ENCODE measurements at places on chromosomes 6 and 20.

DNA sequence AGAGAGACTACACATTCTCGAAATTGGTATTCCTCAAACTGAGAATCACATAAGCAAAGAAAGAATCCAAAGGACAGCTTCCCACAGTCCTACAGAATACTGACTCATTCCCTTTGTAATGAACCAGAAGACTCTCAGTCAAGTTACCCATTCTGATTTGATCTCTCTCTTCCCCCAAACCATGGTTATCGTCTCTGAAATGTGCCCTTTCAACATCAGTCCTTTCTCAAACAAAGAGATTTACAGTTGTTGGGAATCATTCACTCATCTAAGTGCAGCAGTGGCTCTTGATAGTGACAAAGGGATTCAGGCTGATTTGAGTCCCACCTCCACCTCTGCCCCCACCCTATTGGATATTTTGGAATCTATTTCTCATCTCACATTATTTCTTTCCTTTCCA, 15.0 kb upstream of the RSPO3 start:
- DNase-seq = no peak

DNA sequence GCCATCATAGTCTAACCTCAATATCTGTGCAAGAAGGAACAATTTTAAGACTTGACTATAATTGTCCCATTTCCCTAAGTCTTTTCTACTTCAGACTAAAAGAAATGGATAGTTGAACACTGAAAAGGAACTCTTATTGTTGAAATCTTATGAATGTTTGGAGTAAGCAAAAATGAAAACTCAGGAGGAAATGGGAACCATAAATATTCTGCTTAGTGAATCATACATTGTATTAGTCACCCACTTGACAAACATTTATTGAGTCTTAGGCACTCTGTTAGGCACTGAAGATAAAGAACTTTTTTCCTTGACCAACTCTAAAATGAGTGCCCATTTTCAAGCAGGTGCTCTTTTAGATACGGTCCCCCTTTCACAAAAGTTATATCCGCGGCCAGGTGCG, 8.7 kb downstream of the CCDC170 start:
- DNase-seq = no peak

DNA sequence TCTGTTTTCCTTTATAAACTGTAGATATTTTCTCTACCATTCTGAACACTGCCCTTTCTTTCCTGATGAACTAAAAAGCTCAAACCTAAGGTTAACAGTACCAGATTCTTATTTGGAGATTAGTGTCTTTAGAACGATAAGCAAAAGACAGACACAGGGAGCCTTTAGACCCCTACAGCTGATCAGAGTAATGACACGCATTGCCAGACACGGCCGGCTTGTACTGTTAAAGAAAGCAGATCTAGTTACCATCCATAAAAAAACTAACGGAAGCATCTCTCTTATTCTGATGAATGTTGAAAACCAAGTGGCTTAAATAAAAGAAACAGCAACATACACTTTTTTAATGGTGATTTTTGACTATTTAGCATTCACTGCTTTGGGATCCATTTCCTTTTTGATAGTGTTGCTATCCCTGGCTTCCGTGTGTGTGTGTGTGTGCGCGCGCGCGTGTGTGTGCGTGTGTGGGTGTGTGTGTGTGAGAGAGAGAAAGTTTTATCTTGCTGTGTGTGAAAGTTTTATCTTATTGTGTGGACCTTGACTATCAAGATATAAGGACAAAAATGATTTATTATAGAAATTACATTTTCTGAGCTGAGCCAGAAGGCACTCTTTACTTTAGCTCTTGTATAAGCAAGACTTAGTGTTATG, 95.6 kb upstream of the SLC35B3 start:
- no peak for DNase-seq

GRCh38 chr6:166019214-166019613, 148.4 kb downstream of the TBXT start:
- DNase-seq = no peak

DNA sequence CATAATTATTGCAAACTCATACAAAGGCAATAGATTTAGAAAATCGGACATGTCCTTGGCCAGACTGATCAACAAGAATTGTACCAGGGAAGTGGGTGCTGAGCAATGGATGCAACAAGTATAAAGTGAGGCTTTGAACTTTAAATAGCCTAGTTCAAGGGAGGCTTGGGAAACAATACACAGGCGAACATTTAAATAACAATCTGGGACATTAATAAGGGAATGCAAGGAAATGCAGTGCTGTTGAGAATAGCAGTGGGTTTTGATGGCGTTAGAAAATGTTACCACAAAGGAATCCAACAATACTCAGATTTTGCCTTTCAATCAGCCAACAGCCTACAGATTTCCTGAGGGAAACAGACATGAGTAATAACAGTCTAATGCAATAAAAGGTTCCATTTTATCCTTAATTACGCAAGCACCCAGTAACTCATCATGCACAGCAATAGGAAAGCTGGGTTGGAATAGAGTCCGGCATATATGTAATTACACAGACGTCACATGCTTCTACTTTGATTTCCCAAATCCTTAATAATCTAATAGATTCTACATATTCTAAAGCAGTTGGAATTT, 134.6 kb downstream of the PHACTR1 start:
- DNase-seq = no peak

DNA sequence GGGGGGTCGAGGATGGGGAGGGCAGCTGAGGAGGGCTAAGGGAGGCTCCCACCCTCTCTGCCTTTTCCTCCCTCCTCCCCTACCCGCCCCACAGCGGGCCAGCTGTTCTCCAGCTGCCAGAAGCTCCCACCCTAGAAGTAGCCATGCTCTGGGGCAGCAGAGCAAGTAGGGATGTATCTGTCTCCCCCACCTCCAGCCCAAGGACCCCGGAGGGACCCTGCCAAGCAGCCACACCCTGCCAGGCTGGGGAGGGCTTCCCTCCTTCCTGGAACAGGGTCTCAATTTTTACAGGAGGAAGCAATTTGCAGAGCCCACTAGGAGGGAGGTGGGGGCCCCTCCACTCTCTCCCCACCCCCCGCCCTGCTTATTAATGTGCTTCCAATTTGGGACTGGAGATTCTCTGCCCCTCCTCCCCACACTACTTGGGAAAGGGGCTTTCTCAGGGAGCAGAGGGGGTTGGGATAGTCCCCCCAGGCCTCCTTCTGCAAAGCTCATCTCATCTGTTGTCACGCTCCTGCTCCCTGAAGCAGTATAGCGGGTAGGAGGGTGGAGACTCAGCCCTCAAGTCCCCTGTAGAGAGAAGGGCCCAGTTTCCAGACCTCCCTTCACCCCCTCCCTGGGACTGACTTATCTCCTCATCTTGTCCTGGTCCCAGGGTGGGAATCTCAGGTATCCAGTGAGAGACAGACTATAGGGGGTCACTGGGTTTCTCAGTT, 4.5 kb downstream of the TEAD3 start:
- DNase-seq = no peak

- DNase-seq = no peak
Observed at GRCh38 chr20:49267327-49267726, 10.5 kb downstream of the ZNFX1 start.

DNA sequence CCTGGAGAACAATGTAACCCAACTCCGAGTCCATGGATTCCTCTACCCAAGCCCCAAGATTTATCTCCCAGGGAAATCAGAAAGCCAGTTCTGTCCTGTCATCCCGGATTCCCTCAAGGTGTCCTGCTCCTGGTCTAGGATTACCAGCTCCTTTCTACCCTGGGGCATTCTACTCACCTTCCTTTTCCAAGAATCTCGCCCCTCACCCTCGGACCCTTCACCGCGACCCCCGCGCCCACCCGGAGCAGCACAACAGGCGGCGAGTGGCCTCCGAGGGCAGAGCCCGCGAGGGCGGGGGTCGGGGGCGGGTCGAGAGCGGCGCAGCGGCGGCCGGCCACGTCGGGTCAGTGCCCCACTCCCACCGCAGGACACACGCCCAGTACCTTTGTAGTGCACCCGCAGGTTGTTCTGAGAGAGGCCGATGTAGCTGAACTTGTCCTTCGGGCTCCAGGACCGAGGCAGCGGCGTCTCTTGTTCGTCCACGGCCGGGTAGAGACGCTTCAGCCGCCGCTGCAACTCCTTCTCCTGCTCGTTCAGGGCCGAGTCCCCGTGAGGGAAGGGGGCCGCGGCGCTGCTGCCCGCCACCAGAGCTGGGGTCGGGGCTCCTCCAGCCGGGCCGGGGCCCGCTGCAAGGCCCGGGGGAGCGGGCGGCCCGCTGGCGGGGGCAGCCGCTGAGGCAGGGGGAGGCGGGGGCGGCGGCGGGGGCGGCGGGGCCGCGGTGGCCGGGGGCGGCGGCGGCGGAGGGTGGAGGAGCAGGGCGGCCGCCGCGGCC, 897 bp downstream of the RANBP9 start:
- DNase-seq = no peak

DNA sequence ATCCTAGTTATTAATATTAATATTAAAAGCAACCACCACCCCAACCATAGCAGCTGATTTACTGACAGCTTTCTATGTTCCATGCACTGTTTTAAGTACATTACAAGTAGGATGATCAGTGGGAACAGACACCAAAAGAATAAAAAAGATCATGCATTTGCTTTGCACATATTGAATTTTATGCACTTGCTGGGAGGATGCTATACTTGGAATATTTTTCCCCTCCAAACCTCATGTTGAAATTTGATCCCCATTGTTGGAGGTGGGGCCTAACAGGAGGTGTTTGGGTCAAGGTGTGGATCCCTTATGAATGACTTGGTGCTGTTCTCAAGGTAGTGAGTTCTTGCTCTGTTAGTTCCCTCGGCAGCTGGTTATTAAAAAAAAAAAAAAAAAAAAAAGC, 178.9 kb upstream of the MYLIP start:
- no peak for DNase-seq

- DNase-seq = no peak
Observed at GRCh38 chr6:143064951-143065683, 4.4 kb downstream of the AIG1 start.

DNA sequence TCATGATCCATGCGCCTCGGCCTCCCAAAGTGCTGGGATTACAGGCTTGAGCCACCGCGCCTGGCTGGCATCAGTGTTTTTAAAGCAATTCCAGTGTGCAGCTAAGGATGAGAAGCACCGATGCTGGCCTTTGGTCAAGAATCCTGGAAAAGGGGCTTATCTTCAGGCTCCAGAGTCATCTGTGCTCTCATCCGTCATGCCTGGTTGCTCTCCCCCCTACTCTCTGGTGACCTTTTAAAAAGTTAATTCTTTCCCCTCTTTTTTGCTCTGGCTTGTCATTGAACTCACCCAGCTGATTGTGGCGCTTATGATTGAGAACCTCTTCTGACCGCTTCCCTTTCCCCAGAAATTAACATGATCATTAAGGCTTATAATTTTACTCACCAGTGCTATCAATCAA, 28.7 kb downstream of the NR2E1 start:
- no peak for DNase-seq

DNA sequence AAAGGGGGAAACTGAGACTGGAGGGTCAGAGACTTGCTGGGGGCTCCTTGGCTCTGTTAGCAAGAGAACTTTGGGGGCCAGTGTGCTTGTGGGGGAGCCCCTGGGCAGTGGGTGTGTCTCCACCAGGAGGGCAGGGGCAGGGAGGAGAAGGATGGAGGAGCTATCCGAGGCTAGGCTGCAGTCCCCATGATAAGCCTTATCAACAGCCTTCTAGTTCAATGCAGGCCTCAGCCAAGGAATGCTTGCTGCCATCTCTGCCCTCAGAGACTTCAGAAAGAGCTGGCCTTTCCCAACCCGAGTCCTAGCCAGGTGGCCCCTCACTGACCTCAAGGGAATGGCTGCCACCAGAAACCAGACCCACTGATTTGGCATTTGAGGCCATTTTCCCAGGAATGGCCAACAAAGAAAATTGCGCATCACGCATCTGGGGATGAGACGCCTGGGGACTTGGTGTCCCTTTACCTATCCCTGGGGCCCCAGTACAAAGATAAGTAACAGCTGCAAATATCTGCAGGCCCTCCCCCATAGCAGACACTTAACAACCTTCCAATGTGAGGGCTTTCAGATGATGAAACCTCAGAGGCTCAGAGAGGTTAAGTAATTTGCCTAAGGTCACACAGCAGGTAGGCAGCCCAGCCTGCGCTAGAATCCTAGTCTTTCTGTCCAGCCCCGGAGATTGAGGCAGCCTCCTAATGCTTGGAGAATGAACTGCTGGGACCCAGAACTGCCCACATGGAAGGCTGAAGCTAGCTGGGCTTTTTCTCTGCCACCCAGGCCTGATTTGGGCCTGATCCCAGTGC, 4.9 kb downstream of the TGM2 start:
- DNase-seq = no peak

- DNase-seq = peak; percentile 9
Observed at GRCh38 chr20:56440346-56441007, 27.9 kb upstream of the RTF2 start.

GRCh38 chr6:107205058-107205998, 90.0 kb upstream of the BEND3 start:
- no peak for DNase-seq

GRCh38 chr6:64104051-64104450, 468.4 kb downstream of the PHF3 start:
- DNase-seq = no peak

GRCh38 chr20:24598996-24599395, 129.6 kb downstream of the SYNDIG1 start:
- DNase-seq = no peak

DNA sequence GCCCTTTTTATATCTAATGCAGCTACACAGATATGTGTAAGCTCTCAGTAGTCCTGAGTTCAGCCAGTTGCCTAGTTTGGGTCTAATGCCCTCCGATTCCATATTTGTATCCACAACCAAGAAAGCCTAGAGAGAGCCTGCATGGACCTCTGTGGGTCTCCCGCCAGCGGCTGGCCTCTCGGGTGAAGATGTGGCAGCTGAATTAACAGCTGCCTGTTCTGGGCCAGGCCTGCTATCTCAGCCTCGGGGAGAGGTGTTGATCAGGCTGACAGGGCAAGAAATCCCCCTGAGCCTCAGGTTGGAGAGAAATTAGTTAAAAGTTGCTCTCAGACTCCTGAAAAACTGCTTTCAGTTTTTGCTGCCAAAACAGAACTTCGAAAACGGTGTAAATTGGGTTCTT, 19.8 kb downstream of the PTK7 start:
- DNase-seq = no peak

GRCh38 chr6:160767647-160768019, 65.6 kb downstream of the PLG start:
- no peak for DNase-seq

- no peak for DNase-seq
Observed at GRCh38 chr20:10856237-10857015, 182.6 kb upstream of the JAG1 start.

- DNase-seq = no peak
Observed at GRCh38 chr6:90368601-90369000, 72.0 kb upstream of the BACH2 start.

GRCh38 chr6:124984668-124985338, 22.6 kb downstream of the RNF217 start:
- no peak for DNase-seq

GRCh38 chr6:46288835-46289234, 118.1 kb upstream of the ENPP5 start:
- no peak for DNase-seq

- no peak for DNase-seq
Observed at GRCh38 chr20:4067600-4068261, 52.4 kb upstream of the RNF24 start.

GRCh38 chr6:128327890-128328289, 192.5 kb downstream of the PTPRK start:
- no peak for DNase-seq

DNA sequence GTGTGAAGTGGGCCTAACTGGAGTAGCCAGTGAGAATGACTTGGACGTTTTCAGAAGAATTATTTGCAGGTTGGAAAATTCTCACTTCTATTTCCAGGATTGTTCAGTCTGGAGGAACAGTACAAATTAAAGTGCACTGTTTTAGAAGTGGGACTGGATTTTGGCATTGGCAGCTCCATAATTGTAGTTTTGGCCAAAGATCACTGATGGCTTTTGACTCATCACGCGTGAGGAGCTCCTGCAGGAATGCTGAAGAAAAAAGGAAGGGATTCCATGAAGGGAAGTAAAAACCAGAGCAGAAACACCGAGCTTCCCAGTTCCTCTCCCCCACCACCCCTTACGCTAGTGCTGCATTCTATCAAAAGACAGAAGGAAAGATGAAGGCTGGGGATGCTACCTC, 103.5 kb downstream of the JARID2 start:
- DNase-seq = no peak

All from stimulated activated CD4-positive, alpha-beta T cell treated with anti-CD3 and anti-CD28 coated beads, Interleukin-1b, Interleukin-23, amount 100 ng/mL, for 1 hour (primary cell).